H9 (cell line): ENCODE measurements at places on chromosomes 2 and 18.
A peak's percentile ranks its signal among the peaks of the same experiment; 100 is the strongest.

DNA sequence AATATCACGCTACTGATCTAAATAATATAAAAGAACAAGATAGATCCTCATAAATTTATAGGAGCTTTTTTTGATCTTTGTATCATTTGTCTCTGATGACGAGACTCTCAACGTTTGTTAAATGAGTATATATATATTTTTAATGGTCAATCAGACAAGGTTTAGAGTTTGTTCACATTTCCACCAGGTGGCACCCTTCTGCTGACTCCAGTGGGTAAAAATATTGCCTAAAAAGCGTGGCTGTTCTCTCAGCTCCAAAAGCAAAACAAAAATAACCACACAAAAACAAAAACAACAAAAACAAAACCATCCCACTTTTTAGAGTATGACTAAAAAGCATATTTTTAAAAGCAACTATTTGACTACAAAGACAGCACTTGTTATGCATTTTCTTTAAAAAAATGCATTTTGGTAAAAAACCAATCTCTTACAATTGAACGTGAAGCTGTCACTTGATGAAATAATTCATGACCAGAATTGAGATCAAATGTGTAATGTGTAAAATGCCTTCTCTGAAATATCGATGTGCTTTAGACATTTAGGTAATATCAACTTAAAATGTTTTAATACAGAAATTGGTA, 723.2 kb downstream of the DPP10 start:
- peaks cover 15% of the 10 kb centered on the region; the same call in 1 of the 2 replicates for H3K27me3 ChIP-seq
- no peaks in the 10 kb centered on the region for H3K36me3 ChIP-seq
- no peak overlapping the region for H3K4me3 ChIP-seq
- H3K4me1 ChIP-seq = no peaks in the 10 kb centered on the region; the same call in 1 of the 2 replicates

DNA sequence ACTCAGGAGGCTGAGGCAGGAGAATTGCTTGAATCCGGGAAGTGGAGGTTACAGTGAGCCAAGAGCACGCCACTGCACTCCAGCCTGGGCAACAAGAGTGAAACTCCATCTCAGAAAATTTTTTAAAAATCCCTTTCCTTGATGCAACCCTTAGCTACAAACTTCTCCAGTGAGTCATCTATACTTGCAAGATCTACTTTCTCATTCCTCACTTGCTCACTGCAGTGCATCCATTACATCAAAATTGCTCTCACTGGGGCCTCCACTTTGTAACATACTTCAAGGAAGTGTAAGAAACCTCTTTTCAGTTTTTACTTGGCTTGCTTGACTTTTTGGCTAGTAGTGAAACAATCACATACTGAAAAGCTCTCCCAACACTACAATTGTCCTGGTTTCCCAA, 65.3 kb downstream of the REEP1 start:
- H3K4me3 ChIP-seq = no peak overlapping the region
- H3K4me1 ChIP-seq = no peaks in the 10 kb centered on the region
- peaks cover 25% of the 10 kb centered on the region for H3K36me3 ChIP-seq
- H3K27me3 ChIP-seq = no peaks in the 10 kb centered on the region
- no peak for DNase-seq
- H3K27ac ChIP-seq = no peak overlapping the region

DNA sequence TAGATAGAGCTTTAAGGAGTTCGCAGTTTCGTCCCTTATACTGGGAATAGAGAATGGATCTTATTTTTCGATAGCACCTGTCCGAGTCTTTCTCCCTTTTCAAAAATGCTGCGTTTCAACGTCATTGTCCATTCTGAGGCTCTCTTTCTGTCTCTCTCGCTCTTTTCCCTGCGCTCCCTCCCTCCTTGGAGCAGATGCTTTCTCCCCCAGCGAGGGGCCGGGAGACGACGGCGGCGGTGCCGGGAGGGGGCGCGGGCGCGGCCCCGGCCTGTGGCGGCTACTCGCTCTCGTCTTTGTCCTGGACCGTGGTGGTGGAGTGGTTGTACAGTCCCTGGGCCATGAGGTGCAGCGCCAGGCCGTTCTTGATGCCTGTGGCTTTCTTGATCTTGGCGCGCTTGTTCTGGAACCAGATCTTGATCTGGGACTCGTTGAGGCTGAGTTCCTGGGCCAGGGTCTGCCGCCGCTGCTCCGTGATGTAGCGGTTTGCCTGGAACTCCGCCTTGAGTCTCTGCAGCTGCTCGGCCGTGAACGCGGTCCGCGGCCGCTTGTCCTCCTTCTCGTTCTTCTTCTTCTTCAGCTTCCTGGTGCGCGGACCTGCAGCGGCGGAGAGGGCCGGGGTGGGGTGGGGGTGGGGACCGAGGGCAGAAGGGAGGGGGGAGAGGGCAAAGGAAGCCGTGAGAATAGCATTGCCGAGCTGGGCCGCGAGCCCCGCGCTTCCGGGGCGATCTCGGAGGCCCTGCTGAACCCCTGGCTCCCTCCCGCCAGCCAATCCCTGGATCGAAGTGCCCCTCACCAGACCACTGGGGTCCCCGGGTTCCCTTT, 4.6 kb downstream of the EN1 start:
- peaks cover 88% of the 10 kb centered on the region for H3K27me3 ChIP-seq
- H3K36me3 ChIP-seq = no peaks in the 10 kb centered on the region
- DNase-seq = peak; percentile 67

DNA sequence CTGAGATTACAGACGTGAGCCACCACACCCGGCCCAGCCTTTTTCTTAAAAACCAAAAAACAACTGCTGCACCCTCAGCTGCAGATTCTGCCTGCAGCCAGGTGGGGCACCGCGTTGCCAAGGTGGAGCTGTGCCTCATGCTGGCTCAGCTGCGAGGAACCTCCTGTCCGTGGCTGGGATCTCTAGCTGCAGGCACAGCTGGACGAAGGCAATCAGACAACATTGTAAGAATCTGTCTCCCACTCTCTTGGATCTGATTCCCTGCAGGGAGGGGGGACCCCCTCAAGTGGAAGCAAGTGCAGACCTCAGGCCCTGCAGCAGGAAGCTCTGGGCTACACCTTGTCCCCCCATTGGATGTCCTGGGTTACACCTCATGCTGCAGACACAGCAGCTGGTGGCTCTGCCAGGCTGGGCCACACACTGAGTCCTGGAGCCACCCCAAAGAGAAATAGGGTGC, 24.1 kb downstream of the CIDEA start:
- H3K27me3 ChIP-seq = no peaks in the 10 kb centered on the region; the same call in 1 of the 2 replicates
- peak; percentile 65 for DNase-seq
- H3K4me1 ChIP-seq = no peaks in the 10 kb centered on the region; the same call in 1 of the 2 replicates
- H3K36me3 ChIP-seq = no peaks in the 10 kb centered on the region
- no peak overlapping the region for H3K4me3 ChIP-seq
- no peak overlapping the region for H3K27ac ChIP-seq

DNA sequence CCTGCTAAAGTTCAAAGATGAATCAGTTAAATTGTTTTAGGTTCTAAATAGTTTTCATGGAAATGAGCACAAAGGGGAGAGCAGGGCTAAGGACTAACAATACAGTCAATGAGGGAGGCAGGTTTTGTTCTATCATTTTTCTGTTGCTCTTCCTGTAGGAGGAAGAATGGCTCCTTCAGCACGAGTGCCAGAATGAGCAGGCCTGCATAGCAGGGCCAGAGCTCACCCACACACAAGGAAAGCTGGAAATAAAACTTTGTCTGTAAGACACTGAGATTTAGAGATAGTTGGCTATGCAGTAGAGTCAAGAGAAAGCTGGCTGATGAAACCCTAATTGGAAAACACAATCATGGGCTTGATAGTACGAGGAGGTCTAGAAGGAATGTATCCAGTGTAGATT, 313.3 kb downstream of the MBD2 start:
- no peaks in the 10 kb centered on the region for H3K27me3 ChIP-seq
- H3K27ac ChIP-seq = no peak overlapping the region
- no peaks in the 10 kb centered on the region for H3K4me1 ChIP-seq
- no peak for DNase-seq
- no peak overlapping the region for H3K4me3 ChIP-seq
- no peaks in the 10 kb centered on the region for H3K36me3 ChIP-seq

DNA sequence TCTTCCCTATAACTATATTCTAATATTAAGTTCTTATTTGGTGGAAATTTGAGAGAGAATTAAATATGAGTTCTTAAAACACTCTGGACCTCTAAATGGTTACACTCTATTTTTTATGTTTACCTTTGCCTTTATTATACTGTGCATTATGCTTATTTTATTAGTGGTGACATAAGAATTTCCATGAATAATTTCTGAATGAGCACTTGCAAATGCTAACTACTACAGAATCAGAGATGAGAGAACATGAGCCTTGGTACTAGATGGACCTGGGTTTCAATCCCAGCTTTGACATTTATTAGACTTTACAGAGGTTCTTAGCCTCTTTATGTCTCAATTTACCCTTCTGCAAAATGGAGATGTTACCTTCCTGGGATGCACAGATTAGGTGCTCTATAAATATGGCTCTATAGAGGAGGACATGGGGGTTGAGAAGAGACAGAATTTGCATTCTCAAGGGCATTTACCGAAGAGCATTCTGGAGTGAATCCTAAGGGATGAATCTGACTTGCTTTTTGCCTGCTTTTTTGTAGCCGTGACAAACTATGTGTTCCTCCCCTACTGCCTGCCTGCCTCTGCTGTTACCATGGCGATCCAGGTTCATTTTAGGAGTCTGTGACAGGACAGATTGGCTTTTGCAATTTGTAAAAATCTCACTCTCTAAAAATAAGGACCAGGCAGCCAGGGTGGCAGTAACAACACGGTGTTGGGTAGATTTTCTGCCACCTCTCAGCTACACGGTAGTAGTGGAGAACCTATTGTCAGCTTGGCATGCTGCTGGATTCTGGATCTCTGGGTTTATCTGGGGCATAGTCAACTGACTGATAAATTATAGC, 20.7 kb upstream of the CNRIP1 start:
- H3K36me3 ChIP-seq = no peaks in the 10 kb centered on the region
- no peak overlapping the region for H3K4me3 ChIP-seq
- no peak overlapping the region for H3K27ac ChIP-seq
- no peaks in the 10 kb centered on the region for H3K27me3 ChIP-seq
- no peaks in the 10 kb centered on the region for H3K4me1 ChIP-seq

DNA sequence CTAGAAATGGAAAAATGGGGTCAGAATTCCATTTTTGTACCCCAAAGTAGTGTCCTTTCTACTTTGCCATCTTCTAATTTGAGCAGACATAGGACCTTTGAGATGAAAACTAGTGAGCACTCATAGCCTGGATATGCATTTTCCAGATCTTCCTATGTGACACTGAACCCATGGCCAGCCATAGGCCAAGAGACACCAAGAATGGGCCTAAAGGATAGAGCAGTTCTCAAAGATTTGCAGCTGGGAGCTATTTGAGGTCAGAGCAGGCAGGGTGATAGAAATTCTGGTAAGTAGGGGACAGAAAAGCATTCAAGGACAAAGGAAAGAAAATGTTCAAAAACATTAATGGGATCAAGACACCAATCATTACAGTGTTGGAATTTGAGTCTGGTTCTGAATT, 332.8 kb downstream of the MYCN start:
- H3K27ac ChIP-seq = no peak overlapping the region
- H3K4me1 ChIP-seq = no peaks in the 10 kb centered on the region
- no peak for DNase-seq

GRCh38 chr18:53025247-53025646, 685.2 kb downstream of the DCC start:
- no peak overlapping the region for H3K4me3 ChIP-seq
- no peaks in the 10 kb centered on the region for H3K36me3 ChIP-seq
- no peak overlapping the region for H3K27ac ChIP-seq
- DNase-seq = no peak
- H3K4me1 ChIP-seq = no peaks in the 10 kb centered on the region

DNA sequence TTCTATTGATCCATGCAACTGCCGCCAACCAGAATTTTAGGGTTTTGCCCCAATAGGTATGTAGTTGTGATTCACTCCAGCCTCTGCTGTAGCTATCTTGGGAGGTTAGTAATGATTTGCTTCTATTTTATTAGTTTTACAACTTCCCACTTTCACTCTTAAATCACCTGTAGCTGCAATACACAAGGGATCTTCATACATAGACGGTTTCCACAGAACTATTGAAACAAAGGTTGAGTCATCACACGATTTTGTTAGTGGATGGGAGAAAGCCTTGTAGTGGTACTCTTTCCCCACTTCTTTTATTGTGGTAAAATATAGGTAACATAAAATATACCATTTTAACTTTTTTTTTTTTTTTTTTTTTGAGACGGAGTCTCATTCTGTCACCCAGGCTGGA, 104.2 kb upstream of the SPRED2 start:
- no peaks in the 10 kb centered on the region for H3K36me3 ChIP-seq
- no peaks in the 10 kb centered on the region for H3K27me3 ChIP-seq
- no peaks in the 10 kb centered on the region for H3K4me1 ChIP-seq
- no peak overlapping the region for H3K27ac ChIP-seq

DNA sequence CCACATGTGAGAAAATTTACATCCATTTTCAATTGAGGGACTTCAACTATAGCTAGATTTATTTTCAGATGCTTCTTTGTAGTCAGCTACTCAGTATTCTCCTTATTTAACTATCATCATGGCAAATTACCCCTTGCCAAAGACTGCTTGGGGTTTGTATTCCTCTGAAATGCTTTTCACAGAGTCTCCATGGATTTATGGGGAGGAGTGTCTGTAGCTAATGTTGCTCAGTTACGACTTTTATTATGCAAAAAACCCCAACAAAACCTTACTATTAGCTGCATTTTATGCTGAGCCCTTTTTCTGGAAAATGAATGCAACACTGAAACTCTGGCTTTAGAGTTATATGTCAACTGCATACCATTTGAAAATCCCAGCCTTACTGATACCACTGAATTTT, 78.6 kb downstream of the RFTN2 start:
- no peaks in the 10 kb centered on the region for H3K27me3 ChIP-seq
- no peak for DNase-seq
- no peak overlapping the region for H3K4me3 ChIP-seq
- no peak overlapping the region for H3K27ac ChIP-seq

DNA sequence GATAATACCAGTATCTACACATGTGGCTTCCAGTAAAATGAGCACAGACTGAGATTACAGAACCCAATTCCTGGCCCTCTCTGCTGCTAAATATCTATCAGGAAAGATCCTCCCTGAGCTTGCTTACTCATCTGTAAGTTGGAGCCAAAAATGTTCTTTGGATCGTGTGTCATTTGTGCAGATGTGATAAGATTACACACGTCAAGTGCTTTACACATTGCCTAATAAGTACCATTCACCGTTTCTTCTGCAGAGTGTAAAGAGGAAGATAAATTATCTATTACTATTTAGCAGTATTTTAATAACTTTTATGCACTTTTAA, 23.2 kb upstream of the SLC20A1 start:
- no peaks in the 10 kb centered on the region; the same call in 1 of the 2 replicates for H3K4me1 ChIP-seq
- no peaks in the 10 kb centered on the region for H3K27me3 ChIP-seq
- H3K36me3 ChIP-seq = no peaks in the 10 kb centered on the region
- H3K27ac ChIP-seq = no peak overlapping the region
- DNase-seq = no peak

DNA sequence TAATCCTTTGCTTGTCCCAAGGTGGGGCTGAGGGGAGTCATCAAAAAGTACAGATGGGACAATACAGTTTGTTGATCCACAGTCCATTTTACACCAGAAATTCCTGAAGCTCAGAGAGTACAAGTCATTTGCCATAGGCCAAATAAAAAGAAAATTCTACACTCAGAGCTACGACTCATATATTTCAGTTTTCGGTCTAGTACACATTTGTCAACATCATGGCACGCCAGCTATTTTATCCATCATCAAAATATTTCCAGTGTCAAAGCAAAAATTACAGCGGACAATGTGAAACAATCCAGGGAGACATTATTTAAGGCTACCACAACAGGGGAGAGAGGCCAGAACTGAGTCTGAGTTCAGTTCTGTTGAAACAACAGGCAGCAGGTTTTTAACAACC, 587.5 kb upstream of the DSEL start:
- H3K27me3 ChIP-seq = no peaks in the 10 kb centered on the region
- H3K4me1 ChIP-seq = no peaks in the 10 kb centered on the region; the same call in 1 of the 2 replicates
- no peak overlapping the region for H3K4me3 ChIP-seq
- DNase-seq = no peak
- no peak overlapping the region for H3K27ac ChIP-seq

GRCh38 chr18:2502394-2502793, 68.9 kb downstream of the METTL4 start:
- no peaks in the 10 kb centered on the region for H3K4me1 ChIP-seq
- DNase-seq = no peak
- no peaks in the 10 kb centered on the region for H3K36me3 ChIP-seq
- no peak overlapping the region for H3K4me3 ChIP-seq
